ENCODE measurements at places on chromosomes 1 and 21.

GRCh38 chr21:39319814-39320332 lies 6.4 kb upstream of the BRWD1 start:
- peak; percentile 23 for DNase-seq

- DNase-seq, result peak; percentile 75
These were observed 16.9 kb upstream of the SAMD11 start for GRCh38 chr1:906600-907420.

- no peak for DNase-seq
These were observed 49.8 kb downstream of the SLC35D1 start for GRCh38 chr1:67004176-67004575.

GRCh38 chr1:231665726-231666125 lies 39.1 kb downstream of the DISC1 start:
- no peak for DNase-seq

DNA sequence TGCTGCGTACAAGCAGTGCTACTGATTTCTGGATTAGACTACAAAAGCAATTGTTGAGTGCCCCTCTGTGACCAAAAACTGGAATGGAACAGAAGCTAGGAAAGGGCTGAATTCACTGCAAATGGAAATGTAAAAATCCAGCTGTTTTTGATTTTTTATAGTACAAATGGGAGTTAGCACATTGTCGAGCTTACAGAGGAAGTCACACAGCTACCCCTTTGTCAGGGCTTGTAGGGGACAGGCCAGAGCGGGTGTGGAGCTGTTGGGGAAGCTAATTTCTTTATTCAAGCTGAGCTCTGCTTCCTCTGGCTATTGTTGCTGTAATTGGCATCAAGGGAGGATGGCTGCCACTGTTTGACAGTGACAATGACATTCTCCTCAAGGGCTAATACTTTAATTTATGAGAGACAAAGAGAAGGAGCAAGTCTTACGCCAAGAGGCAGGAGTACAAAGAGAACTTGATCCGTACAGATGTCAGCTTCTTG lies 96.1 kb downstream of the SLC35F3 start:
- DNase-seq, result no peak

- no peak for DNase-seq
These were observed 5.7 kb downstream of the NTRK1 start for GRCh38 chr1:156866249-156866909.

DNA sequence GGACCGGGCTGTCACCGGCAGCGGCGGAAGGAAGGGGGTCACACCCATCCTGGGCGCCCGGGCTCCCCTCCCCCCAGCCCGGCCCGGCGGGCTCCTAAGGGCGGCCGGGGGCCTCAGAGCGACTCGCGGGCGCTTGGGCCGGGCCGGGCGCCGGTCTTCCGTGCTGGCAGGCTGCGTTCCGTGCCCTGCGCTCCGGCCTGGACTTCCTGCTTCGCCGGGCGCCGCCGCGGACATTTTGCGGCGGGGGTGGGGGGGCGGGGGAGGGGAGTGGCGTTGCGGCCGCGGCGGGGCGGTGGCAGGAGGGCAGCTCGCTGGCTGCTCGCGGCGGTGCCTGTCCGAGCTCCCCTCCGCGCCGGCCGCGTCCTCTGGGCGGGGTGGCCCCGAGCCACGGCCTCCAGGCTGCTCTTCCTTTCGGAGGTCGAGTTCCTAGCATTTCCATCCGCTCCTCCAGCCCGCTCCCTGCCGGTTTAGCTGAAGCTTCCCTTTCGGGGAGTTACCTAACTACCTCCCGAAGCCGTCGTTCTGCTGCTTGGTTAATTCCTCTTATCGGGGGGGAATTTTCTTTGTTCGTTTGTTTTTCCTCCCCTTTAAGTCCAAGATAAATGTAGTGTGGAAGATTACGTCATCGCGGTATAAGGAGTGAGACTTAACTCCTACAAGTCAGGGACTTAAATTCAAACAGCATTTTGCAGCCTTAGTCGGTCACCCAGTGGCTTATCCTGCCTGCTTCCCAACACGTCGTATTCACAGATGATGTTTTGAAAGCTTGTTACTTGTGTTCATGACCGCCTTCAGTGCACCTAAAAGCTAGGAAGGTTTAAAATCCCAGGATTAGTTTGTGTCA lies 730 bp downstream of the CDC42 start:
- peak; percentile 72 for DNase-seq

DNA sequence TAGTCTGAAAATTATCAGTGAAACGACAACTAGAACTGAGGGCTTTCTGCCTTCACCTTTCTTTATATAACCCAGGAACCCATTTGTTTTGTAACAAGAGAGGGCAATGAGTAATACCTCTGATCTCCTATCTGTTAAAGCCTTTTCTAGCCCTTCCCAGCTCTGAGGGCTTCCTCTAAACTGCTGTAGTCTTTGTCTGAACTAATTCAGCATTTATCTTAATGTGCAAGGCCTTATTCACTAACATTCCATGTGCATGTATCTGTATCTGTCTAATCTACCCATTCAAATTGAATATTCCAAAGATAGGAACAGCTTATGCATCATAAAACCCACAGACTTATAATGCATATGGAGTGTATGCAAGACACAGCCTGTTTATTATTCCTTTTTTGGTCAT lies 167.1 kb downstream of the LYPLAL1 start:
- peak; percentile 22 for DNase-seq

DNA sequence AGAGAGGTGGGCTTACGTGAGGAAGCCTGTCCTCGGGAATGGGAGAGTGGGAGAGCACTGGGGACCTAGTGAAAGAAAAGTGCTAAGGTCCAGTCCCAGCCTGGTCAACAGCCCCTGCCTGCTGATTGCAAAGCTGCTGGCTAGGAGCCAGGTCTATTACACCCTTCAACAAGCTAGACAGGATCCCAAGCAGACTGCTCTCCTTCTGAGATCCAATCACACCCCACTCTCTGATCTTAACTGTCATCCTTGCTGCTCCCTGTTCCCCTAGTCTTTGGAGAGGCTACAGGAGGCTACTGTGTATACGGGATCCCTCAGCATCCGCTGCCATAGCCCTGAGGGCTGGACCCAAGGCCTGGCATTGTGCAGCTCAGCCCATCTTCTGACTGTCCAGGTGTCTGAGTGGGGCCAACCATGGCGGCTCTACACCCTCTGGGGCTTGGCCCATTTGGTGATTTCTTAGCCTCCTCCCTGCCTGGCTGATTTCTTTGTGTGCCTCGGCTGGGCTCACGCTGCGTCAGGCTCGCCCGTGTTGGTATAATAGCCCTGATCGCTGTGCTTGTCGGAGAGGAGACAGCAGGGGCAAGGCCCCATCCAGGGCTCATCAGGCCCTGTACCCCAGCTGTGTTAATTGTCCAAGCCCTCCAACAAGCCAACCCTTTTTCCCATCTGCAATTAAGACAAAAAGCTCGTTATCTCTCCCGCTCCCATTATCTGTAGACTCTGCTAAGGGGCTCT lies 43.9 kb downstream of the NAV1 start:
- DNase-seq, result peak; percentile 26

GRCh38 chr21:42150474-42151085 lies 68.4 kb upstream of the ABCG1 start:
- no peak for DNase-seq

- no peak for DNase-seq
These were observed 53.3 kb downstream of the MDM4 start for GRCh38 chr1:204569478-204569877.

- no peak for DNase-seq
These were observed 41.5 kb downstream of the IGSF21 start for GRCh38 chr1:18149027-18149641.

GRCh38 chr1:236854605-236854983 lies 59.5 kb downstream of the MTR start:
- peak; percentile 87 for DNase-seq

- DNase-seq, result no peak
These were observed 284.0 kb downstream of the RPS6KC1 start for GRCh38 chr1:213335084-213335483.

GRCh38 chr1:97870589-97870988 lies 50.2 kb downstream of the DPYD start:
- no peak for DNase-seq

DNA sequence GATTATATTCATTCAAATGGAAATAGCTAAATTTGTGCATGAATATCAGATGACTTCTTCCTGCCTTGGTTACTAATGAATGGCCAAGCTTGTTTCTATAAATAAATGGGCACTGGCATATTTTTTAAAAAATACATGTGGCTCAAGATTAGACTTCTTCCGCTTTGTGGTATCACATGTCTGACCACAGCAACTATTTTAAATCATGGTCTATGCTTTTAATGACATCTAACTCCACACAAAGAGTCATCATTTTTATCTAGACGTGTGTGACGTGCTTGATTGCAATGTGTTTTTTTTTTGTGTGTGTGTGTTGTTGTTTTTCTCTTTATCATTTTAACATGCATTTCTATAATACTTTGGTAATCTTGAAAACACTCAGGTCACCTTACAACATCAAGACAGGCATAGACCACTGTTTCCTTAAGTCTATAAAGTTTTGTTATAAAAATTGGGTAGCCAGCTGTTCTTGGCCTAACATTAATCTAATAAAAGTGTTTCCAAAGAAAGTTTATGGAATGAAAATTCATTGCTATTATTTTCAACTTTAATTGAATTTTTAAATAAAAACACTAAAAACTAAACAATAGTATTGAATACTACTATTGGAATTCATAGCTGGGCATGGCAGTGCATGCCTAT lies 29.5 kb downstream of the RGS1 start:
- no peak for DNase-seq

DNA sequence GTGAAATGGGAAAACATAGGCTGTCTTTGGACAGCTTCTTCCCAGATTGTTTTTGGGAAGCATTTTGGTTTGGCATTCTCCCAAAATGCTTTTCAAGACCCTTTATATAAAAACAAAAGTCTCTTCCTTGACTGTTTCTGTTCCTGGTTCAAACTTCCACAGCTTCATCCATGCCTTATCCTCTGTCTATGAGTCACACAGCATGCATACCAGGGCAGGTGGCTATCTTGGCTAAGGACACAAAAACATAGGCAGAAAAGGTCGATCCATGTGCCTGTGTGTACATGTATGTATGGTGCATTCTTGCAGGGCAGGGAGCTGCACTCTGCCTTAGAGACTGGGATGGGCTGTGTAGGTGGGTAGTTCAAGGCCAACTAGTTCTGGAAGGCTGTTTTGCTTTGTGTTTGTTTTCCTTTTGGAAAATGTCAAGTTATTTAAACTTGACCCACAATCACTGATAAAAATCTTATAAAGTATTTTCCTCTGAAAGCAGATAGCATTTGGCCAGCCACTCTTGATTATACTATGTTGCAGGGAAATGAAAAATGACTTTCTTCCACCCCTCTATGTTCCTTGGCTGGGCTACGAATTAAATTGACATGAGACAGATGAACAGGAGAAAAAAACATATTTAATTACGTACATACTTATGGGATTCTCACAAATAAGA lies 437.0 kb downstream of the SIPA1L2 start:
- no peak for DNase-seq

- no peak for DNase-seq
These were observed 178.0 kb downstream of the RYR2 start for GRCh38 chr1:237219751-237220642.

- DNase-seq, result no peak
These were observed 252.5 kb upstream of the RGS18 start for GRCh38 chr1:191905781-191906180.

GRCh38 chr1:183872403-183872802 lies 67.5 kb downstream of the RGL1 start:
- no peak for DNase-seq

GRCh38 chr1:58855274-58856165 lies 71.7 kb upstream of the JUN start:
- DNase-seq, result no peak

- DNase-seq, result no peak
These were observed 36.9 kb downstream of the FBXO2 start for GRCh38 chr1:11617314-11617713.

DNA sequence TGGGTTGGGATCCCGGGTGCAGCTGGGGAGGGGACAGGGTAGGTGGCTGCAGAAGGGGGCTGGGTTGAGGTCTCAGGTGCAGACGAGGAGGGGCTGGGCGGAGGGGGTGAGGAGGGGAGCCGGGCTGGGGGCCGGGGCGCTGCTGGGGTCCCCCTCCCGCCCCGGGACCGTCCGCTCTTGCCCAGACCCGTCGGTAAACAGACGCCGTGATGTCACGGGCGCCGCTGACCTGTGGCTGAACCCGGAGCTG lies 22.3 kb downstream of the DHRS3 start:
- DNase-seq, result no peak

DNA sequence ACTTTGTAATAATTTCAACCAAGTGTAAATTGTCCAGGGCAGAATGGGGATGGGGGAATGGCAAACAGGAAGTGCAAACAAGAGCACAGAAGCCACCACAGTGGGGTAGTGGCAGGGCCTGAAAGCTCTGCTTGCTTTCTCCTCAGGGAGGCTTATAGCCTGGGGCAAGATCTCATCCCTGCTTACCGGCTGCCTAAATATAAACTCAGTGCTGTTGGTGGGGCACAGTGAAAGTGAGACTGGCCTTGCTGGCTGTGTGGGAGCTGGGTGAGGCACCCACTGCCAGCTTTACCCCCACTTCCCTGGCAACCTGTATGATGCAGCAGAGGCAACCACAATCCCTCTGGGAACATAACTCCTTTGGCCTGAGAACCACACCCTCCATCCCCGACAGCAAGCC lies 15.2 kb downstream of the STYXL2 start:
- no peak for DNase-seq

DNA sequence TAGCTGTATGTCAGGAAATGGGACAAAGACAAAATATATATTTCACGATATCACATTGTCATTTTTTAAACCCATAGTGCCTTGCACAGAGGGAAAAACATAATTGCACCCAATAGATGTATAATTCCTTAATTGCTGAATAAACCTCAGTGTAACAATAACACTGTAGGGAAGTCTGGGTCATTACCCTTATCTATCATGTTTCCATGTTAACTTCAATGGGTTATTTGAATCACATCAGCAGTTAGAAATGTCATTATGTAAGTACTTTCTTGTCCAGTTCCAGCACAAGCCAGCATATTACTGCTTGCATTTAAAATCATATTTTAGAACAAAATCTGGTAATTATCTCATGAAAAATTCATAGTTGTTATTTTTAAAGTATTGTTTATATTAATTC lies 222.7 kb downstream of the HMCN1 start:
- no peak for DNase-seq

GRCh38 chr1:12052997-12053686 lies 10.0 kb upstream of the TNFRSF8 start:
- DNase-seq, result peak; percentile 19

GRCh38 chr21:22900490-22900889 lies 1902.3 kb downstream of the NCAM2 start:
- DNase-seq, result peak; percentile 78

- peak; percentile 85 for DNase-seq
These were observed 37.7 kb downstream of the RRP1 start for GRCh38 chr21:43827015-43827611.

- no peak for DNase-seq
These were observed 42.3 kb downstream of the MDM4 start for GRCh38 chr1:204558467-204558866.

- DNase-seq, result no peak
These were observed 143.9 kb upstream of the HMGB4 start for GRCh38 chr1:33719771-33720670.

Data from ELR (cell line).